ENCODE measurements at places on chromosomes 4 and X. TPM values are rescaled to one million over a fixed set of nuclear protein-coding genes. Genes with fewer than 3 reads are reported as not detected.

The PAK3 gene
- total RNA-seq: 1.2 TPM

The ATP2B3 gene
- total RNA-seq: not detected

The DIPK2B gene
- total RNA-seq: 0.15 TPM

The NLGN3 gene
- total RNA-seq: 2.3 TPM

The RNF150 gene
- total RNA-seq: 0.99 TPM

The TBC1D9 gene
- 33.4 TPM for total RNA-seq

The FMR1NB gene
- total RNA-seq: not detected

The GSPT2 gene
- total RNA-seq: 9.3 TPM

The IGSF1 gene
- not detected for total RNA-seq

Data from smooth muscle cell of trachea (primary cell).